ENCODE measurements at places on chromosomes 6 and 20.
A peak's percentile ranks its signal among the peaks of the same experiment; 100 is the strongest.

DNA sequence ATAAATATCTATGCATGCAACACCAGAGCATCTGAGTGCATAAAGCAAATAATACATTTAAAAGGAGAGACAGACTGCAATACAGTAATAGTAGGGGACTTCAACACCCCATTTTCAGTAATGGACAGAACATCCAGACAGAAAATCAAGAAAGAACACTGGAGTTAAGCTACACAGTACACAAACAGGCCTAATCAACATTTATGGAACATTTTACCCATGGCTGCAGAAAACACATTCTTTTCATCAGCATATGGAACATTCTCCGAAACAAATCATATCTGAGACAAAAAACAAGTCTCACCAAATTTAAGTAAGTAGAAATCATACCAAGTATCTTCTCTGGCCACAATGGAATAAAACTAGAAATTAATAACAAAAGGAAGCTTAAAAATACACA is 50.5 kb downstream of the REV3L start:
- no peak for DNase-seq
- no peak overlapping the region for H3K4me3 ChIP-seq
- no peaks in the 10 kb centered on the region for H3K27me3 ChIP-seq
- H3K36me3 ChIP-seq, result peaks cover 57% of the 10 kb centered on the region

- peaks cover 3% of the 10 kb centered on the region for H3K36me3 ChIP-seq
- H3K4me3 ChIP-seq, result peak overlapping the region; percentile 69
- H3K27me3 ChIP-seq, result no peaks in the 10 kb centered on the region
- DNase-seq, result peak; percentile 63
- peak overlapping the region; percentile 88 for H3K27ac ChIP-seq
Observed at GRCh38 chr6:149060300-149060984, 257.1 kb upstream of the TAB2 start.

- no peak for DNase-seq
- no peaks in the 10 kb centered on the region for H3K36me3 ChIP-seq
- no peak overlapping the region for H3K4me3 ChIP-seq
- no peaks in the 10 kb centered on the region for H3K4me1 ChIP-seq
Observed at GRCh38 chr6:144259986-144260385, 25.1 kb upstream of the UTRN start.

GRCh38 chr6:70527071-70527737 is 39.5 kb upstream of the SDHAF4 start:
- peaks cover 6% of the 10 kb centered on the region for H3K4me1 ChIP-seq
- H3K27ac ChIP-seq, result no peak overlapping the region
- no peak overlapping the region for H3K4me3 ChIP-seq
- H3K27me3 ChIP-seq, result no peaks in the 10 kb centered on the region
- DNase-seq, result no peak

- no peak within 1 kb of the TSS for H3K27ac ChIP-seq
- peaks cover 7% of the 10 kb centered on the region for H3K4me1 ChIP-seq
- H3K27me3 ChIP-seq, result peaks cover 47% of the 10 kb centered on the region
- no peaks in the 10 kb centered on the region for H3K36me3 ChIP-seq
- no peak within 1 kb of the TSS for H3K4me3 ChIP-seq
Observed at GRCh38 chr6:30113003-30113759, at the start of gene TRIM31. Gene TRIM31, minus strand, starts transcription at chr6:30113090. Its CDS starts 285 bp downstream, at chr6:30112805.

DNA sequence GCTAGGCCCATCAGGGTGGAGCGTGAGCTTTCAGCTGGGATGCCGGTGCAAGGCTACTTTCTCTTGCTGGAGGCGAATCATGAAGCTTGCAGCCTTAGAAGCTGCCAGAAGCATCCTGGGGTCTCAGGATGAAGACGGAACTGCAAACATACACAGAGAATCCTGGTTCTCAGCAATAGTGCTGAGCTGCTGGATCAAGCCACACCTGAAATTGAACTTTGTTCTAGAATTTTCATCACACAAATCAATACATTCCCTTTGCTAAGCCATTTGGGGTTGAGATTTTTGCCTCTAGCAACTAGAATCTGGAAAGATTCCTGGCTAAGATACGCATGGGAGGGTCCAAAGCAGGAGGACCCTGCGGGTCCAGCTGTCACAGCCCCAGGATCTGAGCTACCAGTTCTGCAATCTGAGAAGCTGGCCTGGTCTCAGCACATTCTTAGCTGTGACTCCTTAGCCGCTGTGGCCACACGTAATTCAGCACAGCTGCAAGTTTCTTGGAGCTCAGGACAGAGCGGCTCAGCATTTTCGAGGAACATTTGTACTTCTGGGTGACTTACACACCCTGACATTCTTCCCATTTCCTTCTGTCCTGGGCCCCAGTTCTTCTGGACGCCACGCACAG is 6.6 kb upstream of the ARFGAP1 start:
- no peak overlapping the region for H3K4me3 ChIP-seq
- no peaks in the 10 kb centered on the region for H3K4me1 ChIP-seq
- no peak overlapping the region for H3K27ac ChIP-seq
- H3K27me3 ChIP-seq, result peaks cover 8% of the 10 kb centered on the region
- DNase-seq, result no peak
- H3K36me3 ChIP-seq, result no peaks in the 10 kb centered on the region

Measured in activated T-helper 2 cell treated with anti-CD3 and anti-CD28 coated beads, Interferon-gamma antibody, Interleukin-2, Interleukin-4, amounts not matched to agents 10 μg/mL and 5 μg/mL and 100 μg/mL, durations not matched to agents 14 hours and 24 hours and 36 hours (primary cell).